ENCODE measurements at places on chromosomes 13 and 19.
A peak's percentile ranks its signal among the peaks of the same experiment; 100 is the strongest.

GRCh38 chr13:50320271-50320862, 305.1 kb downstream of the KCNRG start:
- DNase-seq, result no peak

DNA sequence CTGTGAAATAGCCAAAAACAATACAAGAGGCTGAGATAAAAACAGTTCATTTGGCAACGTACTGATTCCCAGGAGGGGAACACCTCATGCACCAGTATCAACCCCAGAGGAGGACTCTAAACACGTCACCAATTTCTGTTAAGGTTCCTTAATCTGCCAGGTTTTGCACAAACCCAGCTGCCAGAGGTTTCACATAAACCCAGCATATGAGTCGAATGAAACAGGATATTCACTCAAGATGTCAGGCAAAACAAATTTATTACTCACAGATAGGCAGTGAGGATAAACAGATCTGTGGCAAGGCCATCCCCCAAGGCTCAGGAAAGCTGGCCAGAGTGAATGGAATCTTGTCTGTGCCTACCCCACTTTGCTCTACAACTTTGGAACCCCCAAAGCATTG, 210.9 kb downstream of the GPC5 start:
- no peak for DNase-seq

DNA sequence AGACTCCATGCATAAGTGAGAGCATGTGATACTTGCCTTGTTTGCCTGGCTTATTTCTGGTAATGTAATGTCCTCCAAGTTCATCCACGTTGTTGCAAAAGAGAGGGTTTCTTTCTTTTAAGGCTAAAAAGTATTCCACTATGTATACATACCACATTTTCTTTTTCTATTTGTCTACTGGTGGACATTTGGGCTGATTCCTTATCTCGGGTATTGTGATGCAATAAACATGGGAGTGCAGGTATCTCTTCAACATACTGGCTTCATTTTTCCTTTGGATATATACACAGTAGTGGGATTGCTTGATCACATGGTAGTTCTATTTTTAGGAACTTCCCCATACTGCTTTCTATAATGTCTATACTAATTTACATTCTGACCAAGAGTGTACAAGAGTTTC, 49.6 kb upstream of the EBPL start:
- no peak for DNase-seq

GRCh38 chr19:14167576-14168138, 31.3 kb upstream of the ASF1B start:
- DNase-seq, result no peak

- no peak for DNase-seq
Observed at GRCh38 chr13:109301726-109302125, 484.7 kb downstream of the IRS2 start.

GRCh38 chr13:40874138-40874779, 84.8 kb downstream of the SLC25A15 start:
- no peak for DNase-seq

- DNase-seq, result no peak
Observed at GRCh38 chr19:16661480-16662034, 618 bp downstream of the TMEM38A start.

- DNase-seq, result peak; percentile 75
Observed at GRCh38 chr19:13847407-13848339, 29.3 kb upstream of the NANOS3 start.

DNA sequence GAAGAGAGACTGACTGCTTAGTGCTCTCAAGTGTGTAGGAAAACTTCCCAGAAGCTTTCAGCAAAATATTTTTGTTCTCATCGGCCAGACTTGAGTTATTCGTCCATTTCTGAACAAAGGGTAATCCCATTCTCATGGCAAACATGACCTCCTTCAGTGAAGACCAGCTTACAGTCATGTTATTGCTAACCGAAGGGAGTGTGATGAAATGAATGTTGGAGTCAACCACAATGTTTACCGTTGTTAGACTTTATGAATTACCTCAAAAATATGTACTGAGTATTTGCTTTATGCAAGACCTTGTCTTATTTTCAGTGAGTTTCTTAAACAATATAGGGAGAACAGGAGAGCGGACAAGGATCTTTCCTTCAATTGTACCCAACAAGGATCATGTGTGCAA, 228.6 kb downstream of the LMO7 start:
- DNase-seq, result no peak

GRCh38 chr13:28093881-28094280, 6.5 kb downstream of the FLT3 start:
- no peak for DNase-seq

GRCh38 chr13:100115693-100116254, 26.9 kb downstream of the PCCA start:
- DNase-seq, result no peak
